DMS53 (cell line): ENCODE measurements at places on chromosomes 7 and 10.

DNA sequence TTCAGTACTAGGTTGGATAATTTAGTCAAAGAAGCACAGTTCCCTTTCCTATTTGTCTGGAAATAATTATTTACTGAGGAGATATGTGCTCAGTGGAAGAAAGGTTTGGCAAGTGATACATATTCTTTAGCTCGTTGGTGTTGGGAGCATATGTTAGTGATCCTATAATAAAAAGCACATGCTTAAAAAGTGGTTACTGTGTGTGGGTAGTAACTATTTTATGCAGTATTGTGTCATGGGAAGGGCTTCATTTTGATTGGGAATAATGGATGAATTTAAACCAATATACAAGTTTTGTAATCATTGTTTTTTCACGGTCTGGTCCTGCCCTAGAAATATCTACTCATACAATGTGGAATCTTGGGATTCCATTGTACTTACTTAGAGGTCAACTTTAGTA, 188.7 kb upstream of the PPP1R3A start:
- DNase-seq: no peak

GRCh38 chr7:41445432-41445831, 257.5 kb downstream of the INHBA start:
- DNase-seq: peak; percentile 10

DNA sequence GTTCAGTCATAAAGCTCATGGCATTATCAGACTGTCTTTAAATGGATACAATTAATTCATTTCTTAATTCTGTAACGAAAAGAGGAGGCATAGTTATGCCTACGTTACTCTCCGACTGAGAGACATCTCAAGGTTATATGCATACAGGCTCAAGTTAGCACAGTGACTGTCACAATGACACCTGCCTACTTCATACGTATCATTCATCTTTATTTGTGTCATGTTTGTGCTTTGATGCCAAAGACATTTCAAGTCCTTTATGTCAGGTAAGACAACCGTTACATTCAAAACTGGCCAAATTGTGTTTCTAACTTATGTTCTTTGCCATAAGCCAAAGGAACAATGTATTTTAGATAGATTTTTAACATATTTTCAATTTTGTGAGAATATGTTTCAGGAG, 328.8 kb upstream of the NRG3 start:
- DNase-seq: no peak

GRCh38 chr10:97186911-97187310, 1.2 kb upstream of the SLIT1 start:
- no peak for DNase-seq

DNA sequence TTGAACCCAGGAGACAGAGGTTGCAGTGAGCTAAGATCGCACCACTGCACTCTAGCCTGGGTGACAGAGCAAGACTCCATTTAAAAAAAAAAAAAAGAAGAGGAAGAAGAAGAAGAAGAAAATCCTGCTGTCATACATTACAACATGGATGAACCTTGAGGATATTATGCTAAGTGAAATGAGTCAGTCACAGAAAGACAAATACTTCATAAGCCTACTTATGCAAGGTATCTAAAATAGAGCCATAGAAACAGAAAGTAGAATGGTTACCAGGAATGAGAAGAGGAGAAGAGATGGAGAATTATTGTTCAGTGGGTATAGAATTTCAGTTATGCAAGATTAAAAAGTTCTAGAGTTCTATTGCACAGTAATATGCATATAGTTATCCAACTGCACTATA, 466.5 kb downstream of the PLXNA4 start:
- no peak for DNase-seq

- DNase-seq: no peak
Measured at GRCh38 chr10:32650246-32650655, 204.3 kb downstream of the CCDC7 start.

DNA sequence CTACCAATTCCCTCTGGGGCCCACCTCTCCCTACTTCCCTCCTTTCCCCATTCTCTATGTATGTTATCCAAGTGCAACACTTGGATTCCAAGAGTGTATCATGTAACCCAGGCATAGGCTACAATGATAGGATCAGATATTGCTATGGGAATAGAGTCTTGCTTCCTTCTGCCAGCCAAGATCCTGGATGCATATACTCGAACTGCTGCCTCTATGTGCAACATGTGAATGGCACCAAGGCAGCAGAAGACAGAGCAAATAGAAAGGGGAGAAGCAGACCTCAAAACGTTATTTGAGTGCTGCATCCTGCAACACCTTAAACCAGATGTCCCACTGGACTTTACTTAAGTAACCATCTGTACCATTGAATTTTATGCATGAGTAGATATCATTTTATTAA, 3.5 kb upstream of the XPNPEP1 start:
- DNase-seq: no peak

DNA sequence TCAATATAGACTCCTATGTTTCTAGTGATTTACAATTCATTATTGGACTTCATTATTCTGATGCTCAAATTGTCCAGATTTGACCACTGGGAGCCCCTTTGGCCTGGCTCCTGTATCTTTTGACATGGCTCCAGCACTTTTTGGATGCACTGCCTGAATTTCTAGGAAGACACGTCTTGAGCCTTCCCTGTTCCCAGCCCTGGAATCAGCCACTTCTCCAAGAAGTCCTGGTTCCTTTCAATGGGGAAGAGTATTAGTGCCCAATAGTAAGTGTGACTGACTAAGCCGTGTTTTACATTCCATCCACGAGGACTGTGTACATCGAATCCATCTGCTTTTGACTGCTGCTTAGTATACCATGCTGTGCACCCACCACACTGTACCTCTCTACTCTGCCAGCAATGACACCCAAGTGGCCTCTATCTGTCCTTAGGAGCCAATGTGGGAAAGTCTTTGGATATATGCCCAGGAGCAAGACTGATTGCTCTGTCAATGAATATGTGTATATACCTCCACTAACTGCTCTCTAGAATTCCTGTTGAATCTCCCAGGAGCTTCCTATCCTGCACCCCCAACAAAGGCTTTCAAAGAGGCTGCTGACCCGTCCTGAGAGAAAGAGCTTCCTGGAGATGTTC, 23.2 kb upstream of the NPFFR1 start:
- no peak for DNase-seq

- peak; percentile 95 for DNase-seq
Measured at GRCh38 chr10:102229810-102230263, 3.7 kb downstream of the ELOVL3 start.

DNA sequence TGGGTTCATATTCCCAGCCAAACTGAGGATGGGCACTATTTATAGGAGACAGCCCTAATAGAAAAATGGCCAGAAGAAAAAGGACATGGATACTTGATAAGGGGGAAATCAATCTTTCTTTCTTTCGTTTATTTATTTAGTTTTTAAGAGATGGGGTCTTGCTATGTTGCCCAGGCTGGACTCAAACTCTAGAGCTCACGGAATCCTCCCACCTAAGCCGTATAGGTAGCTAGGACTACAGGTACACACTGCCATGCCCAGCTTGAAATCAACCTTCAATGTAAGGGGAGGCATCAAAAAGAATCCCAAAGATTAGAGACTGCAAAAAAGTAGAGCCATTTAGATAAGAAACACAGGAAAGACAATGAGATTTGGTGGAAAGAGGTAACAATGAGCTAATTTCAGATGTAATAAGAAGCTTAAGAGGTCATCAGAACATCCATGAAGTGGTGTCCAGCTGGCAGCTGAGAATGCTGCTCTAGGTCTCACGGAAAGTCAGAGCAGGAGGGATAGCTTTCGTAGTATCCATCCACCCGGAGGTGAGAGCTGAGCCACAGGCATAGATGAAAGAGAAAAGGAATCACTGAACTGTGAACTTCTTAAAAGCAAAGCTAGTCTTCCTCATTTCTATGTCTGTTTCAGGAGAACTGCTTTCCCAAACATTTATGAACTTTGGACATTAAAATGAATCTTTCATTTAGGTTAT, 10.5 kb upstream of the ABLIM1 start:
- DNase-seq: no peak

DNA sequence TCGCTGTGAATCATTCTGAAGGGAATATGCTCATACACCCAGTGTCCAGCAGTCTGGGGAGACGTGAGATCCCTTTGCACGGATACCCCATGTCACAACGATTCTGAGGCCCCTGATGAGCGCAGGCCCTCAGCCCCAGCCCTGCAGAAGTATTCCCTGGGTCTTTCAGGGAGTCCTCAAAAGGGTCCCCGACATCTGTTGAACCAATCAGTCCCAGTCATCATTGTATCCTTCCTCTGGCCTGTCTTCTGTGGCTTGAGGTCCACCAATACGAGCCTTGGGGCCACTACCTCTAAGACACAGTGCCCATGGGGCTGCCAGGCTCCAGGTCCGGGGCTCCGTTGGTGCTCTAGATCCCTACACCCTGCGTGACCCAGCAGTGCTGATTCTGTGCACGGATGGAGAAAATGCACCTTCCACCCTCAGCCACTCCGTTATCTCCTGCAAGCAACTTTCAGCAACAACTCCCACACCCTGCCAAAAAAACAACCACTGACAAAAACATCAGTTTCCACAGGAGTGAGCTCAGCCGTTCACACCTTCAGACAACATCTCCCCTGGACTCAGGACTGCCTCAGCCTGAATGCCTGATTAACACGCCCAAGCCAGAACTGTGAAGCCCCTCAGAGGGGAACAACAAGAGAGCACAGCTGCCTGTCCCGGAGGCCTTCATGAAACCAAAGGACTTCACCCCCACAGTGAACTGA, 46.9 kb upstream of the KDM7A start:
- no peak for DNase-seq

- no peak for DNase-seq
Measured at GRCh38 chr10:78428579-78428978, 394.9 kb downstream of the RPS24 start.

DNA sequence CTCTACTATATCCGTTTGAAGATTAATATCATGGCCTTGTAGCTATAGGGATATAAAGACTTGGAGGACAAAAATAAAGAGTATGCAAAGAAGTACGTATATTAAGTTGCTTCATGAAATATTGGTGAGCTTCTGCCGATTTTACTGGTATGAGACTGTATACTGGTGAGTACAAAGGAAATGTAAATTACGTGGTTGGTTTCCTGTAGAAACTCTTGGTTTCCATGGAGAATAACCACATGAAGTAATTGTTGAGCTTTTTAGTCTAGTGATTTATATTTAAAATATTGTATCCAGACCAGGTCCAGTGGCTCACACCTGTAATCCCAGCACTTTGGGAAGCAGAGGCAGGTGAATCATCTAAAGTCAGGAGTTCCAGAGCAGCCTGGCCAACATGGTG, 32.2 kb upstream of the GLI3 start:
- no peak for DNase-seq

- peak; percentile 23 for DNase-seq
Measured at GRCh38 chr7:17523813-17524739, 225.6 kb downstream of the AHR start.

- DNase-seq: no peak
Measured at GRCh38 chr7:44454348-44454747, 36.1 kb downstream of the NUDCD3 start.

DNA sequence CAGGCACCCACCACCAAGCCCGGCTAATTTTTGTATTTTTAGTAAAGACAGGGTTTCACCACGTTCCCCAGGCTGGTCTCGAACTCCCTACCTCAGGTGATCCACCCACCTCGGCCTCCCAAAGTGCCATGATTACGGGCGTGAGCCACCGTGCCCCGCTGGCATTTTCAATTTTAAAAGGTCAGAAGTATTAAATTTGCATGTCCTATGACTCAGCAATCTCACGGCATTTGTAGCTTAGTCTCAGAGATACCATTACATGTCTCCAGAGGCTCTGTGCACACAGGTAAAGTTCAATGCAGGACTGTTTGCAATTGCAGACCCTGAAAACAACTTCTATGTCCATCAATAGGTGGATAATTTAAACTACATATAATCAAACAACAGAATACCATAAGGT, 99.2 kb downstream of the DLG5 start:
- DNase-seq: peak; percentile 30

- DNase-seq: no peak
Measured at GRCh38 chr10:26803849-26804248, 56.9 kb downstream of the ABI1 start.

DNA sequence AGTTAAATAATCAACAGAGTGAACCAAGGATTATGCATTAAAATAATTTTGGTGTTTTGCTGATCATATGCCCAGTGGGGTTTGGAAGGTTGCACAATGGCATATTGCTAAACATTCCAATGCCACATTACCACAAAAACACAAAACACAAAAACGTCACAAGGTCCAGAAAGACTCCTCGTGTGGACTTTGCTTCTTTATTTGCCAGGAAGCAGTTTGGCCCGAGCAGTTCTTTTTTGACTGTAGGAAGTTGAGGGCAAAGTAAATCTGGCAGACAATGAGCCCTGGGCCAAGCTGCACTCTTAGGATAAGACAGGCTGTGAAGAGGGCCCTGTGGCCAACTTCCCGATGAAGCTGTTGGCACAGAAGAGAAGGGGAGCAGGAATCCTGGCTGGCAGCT, 39.2 kb upstream of the SLC35B4 start:
- no peak for DNase-seq

DNA sequence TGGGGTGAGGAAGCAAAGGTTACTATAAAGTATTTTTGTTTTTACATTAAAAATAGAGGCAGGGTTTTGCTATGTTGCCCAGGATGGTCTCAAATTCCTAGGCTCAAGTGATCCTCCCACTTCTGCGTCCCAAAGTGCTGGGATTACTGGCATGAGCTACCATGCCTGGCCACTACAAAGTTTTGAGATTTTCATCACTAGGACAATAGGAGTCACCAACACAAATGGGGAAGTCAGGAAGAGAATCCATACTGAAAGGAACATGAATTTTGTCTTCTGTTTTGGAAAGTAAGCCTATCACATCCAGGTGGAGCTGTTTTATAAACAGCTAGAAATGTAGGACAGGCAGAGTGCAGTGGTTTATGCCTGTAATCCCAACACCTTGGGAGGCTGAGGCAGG, 20.0 kb upstream of the CAPZA2 start:
- DNase-seq: no peak

DNA sequence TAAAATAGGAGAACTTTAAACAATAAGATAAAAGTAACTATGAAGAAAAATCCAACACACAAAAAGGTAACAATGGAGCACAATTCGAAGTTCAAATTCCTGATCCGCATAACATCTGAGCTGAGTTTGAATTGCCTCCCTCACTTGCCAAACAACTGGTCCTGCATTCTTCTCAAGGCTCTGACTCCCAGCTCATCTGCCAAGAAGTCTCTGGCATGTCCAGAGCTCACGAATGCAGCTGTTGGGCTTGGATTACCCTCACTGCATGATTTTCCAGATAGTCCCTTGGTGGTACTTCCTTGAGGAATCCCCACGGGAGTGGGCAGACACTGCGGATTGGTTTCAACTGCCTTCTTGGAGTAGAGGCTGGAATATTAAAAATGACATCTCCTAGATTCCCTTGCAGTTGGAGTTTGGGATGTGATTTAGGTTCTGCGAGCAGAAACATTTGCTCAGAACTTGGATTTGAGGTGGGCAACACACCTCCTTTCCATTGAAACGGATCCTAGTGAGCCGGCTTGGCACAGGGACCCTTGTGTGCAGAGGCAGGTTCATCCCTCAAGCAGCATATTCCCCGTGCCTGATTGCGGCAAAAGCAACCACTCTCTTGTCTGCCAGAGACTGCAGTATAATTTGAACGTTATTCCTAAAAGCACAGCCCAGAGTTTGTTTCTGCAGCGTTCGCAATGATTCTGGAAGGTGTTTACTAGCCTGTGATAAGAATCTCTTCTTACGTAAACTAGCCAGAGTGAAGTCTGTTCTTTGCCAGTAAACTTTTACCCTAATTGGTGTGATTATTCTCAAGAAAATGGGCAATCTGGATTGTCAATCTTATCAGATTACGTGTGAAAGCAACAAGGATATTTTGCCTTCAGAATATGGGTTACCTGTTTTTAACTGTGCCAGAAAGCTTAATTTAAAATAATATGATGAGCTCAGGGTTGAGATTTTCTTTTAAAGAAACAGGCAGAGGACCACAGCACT, 23.4 kb upstream of the PRKCQ start:
- no peak for DNase-seq
